ENCODE measurements at places on chromosomes 6 and 20. TPM values are rescaled to one million over a fixed set of nuclear protein-coding genes. Genes with fewer than 3 reads are reported as not detected.

The FLRT3 gene
- not detected for total RNA-seq

DNA sequence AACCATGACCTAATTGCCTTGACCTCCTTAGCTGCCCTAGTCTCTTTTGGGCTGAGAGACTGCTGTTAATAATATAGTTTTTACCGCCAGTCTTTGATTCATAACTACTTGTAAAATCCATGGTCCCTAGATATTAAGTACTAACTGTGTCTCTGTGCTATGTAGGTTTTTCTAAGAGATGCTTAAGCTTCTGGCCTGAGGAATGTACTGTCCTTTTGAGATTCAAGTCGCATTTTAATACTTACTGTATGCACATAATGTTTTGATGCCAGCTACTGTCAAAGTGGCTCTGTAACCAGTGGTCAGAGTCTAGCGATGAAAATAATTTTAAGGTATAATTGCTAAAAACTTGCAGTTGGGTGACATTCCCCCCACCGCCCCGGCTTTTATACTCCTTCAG, 2.1 kb downstream of the AKAP12 start:
- H3K27me3 ChIP-seq = no peaks in the 10 kb centered on the region
- no peak for DNase-seq
- no peaks in the 10 kb centered on the region for H3K36me3 ChIP-seq

DNA sequence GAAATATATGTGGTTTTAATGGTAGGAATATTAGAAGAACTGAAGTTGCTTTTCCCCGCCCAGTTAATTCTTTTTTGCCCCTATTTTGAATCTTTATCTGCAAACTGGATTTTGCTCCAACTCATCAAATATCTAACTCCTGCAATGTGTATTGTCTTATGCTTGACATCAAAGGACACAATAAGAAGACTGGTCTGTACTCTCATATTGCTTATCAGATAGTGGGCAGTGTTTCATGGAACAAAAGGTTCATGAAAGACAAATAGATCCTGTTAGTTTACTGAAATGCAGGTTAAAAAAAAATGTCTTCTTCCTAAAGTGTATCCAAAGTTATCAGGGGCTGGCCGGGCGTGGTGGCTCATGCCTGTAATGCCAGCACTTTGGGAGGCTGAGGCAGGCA, 27.7 kb upstream of the GTF3C6 start:
- no peaks in the 10 kb centered on the region for H3K27me3 ChIP-seq
- DNase-seq = no peak
- no peaks in the 10 kb centered on the region for H3K36me3 ChIP-seq
- no peak overlapping the region for H3K4me3 ChIP-seq

DNA sequence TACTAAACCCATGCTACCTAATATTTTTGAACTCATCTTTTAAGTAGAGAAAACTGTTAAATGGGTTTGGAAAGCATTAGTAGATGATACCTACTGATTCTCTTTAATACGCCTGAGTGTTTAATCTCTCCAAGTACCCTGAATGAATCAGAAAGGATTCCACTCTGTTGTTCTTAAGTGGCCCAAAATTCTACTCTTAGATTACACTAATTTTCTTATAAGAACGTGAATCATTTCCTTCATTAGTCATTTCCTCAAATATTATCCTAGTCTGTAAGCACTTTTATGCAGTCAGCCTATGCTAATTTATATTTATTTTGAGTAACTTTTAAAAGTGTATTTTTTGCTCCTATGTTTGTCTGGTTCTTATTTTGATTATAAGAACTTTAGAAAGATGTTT, 380.0 kb downstream of the BTBD9 start:
- H3K27ac ChIP-seq = no peak overlapping the region
- no peaks in the 10 kb centered on the region for H3K4me1 ChIP-seq
- no peak for DNase-seq
- no peak overlapping the region for H3K4me3 ChIP-seq
- no peaks in the 10 kb centered on the region for H3K36me3 ChIP-seq

DNA sequence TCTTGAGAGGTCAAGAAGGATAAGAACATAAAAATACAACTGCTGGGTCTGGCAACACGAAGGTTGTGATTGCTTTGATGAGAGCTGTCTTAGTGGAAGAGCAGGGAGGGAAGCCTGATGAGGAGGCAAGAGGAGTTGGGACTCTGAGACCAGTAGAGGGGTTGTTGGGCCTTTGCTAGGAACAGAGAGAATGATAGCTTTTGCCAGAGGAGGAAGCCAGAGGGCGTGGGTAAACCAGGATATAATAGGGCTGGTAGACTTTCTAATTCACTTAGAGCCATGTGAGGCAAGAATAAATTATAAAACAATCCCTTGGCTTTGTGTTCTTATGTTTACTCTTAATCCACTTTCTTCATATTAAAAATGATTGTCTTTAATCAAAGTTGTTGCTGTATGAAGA, 78.6 kb downstream of the RCAN2 start:
- H3K27ac ChIP-seq = no peak overlapping the region
- H3K27me3 ChIP-seq = no peaks in the 10 kb centered on the region
- H3K36me3 ChIP-seq = no peaks in the 10 kb centered on the region
- no peak overlapping the region for H3K4me3 ChIP-seq

Data from Karpas-422 (cell line).